ENCODE measurements at places on chromosomes 16 and 17.

DNA sequence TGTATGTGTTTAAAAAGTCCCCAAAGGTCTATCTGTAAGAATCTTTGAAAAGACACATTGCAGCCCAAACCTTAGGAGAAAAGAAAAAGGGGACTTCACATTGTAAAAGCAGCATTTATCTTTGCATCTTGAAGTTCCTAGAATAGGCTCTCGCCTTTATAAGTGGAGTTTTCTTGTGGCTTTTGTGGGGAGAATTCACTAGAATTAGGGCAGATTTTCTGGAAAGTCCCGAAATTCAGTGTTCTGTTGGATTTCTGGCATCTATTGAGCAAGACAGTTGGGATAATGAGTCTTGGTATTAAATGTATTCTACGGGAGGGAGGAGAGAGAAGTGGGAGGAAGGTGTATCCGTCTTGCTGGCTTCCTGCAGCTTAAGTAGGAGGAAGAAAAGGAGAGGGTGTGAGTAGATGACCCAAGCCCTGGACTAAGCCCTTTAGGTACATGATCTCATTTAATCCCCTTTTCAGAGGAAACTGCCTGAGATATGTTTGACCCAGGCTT, 62.6 kb downstream of the PRKCA start:
- no peak for DNase-seq

DNA sequence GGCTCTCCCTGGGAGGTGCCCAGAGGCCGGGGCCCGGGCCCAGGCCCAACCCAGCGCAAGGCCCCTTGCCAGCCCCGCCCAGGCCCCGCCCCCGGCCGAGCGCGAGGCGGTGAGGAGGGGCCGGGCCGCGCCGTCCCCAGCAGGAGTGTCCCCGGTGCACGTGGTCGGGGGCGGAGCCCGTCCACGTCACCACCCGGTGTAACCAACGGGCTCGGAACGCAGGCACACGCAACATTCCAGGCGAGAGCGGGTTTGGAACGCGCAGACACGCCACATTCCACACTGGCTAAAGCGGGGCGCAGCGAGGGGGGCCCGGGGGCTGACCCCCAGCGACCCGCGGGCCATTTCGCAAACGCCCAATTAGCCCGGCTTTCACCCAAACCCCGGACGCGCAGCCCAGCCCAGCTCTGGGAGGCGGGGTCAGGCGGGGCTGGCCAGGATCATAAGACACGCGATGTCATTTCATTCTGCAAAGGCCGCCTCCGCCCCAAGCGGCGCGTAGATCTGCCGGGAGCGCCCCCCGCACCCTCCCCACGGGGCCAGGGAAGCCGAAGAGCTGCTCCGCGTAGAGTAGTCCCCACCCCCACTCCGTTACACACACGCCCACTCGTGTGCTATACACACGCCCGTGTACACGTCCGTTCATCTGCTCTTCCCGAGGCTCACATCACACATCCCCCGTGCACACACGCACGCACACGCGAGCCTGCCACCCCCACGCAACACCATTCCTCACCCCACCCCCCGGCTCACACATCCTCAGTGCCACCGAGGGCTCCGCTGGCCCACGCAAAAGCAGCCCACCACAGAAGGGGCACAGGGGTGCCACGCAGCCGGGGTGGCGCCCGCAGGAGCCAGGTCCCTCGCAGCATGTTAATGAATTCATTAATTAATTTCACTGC, 1.0 kb downstream of the MNT start:
- peak; percentile 92 for DNase-seq

GRCh38 chr16:80210787-80211186, 330.0 kb upstream of the DYNLRB2 start:
- DNase-seq, result no peak

DNA sequence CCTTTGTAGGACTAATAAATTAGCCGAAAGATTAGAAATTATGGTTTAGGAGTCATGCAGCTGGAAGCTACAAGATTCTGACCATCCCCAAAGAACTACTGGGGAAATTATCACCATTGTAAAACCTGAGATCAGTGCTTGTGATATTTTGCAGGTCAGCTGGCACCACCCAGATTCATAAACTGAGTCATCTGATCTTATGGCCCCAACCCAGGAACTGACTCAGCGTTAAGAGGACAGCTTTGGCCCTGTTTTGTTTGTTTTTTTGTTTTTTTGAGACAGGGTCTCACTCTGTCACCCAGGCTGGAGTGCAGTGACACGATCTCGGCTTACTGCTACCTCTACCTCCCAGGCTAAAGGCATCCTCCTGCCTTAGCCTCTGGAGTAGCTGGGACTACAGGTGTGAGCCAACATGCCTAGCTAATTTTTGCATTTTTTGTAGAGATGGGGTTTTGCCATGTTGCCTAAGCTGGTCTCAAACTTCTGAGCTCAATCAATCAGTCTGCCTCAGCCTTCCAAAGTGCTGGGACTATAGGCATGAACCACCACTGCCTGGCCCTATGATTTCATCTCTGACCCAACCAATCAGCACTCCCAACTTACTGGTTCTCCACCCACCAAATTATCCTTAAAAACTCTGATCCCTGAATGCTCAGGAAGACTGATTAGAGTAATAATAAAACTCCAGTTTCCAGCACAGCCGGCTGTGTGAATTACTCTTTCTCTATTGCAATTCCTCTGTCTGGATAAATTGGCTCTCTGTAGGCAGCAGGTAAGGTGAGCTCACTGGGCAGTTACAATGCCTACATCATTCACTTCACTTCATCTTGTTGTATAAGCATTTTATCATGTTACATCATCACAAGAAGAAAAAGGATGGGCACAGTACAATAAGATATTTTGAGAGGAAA, 79.4 kb upstream of the KSR1 start:
- DNase-seq, result peak; percentile 35

DNA sequence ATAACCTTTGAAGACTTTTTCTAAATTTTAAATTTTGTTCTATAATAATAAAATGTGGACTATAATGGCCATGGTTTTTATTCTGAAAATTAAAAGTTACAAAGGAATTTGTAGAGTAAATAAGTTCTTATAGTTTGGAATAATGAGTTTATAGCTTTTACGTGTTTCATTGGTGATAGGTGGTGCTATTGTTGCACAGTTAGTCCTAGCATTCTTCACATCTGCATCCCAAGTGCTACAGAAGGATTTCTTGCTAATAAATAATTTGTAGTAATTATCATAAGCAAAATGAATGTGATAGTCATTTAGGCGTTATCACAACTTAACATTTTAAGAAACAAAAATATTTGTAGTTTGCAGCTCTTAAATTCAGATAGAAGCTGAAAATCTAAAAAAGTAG, 67.9 kb downstream of the BCAS3 start:
- no peak for DNase-seq

- DNase-seq, result no peak
Observed at GRCh38 chr16:67301080-67301782, 21.9 kb downstream of the PLEKHG4 start.

- no peak for DNase-seq
Observed at GRCh38 chr16:57403965-57404817, at the start of gene CCL17. Gene CCL17, plus strand, starts transcription at chr16:57404767. Its CDS starts 9,166 bp downstream, at chr16:57413933.

Data from HFFc6 (cell line).